CD4-positive, alpha-beta T cell treated with Interleukin-4 for 1 hour (primary cell): ENCODE measurements at places on chromosomes 1 and 21.

DNA sequence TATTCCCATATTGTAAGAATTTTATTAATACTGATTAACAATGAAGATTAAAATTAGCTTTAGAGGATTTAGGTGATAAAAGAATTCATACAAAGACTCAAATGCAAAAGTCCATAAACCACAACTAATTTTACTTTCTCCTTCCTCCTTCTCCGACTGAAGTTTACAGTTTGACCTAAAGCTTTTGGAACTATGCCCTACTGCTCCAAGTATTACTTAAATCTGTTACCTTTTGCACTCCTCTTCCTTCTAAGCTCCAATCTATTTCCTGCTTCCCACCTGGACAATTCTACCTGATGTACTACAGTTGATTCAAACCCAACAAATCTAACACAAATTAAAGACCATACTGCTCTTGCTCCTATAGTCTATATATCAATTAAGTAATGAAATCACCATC lies 36.3 kb downstream of the ANKRD13C start:
- DNase-seq: no peak

GRCh38 chr1:33319949-33320618 lies 814 bp downstream of the A3GALT2 start:
- no peak for DNase-seq

GRCh38 chr21:36550761-36551160 lies 70.8 kb upstream of the CLDN14 start:
- no peak for DNase-seq

DNA sequence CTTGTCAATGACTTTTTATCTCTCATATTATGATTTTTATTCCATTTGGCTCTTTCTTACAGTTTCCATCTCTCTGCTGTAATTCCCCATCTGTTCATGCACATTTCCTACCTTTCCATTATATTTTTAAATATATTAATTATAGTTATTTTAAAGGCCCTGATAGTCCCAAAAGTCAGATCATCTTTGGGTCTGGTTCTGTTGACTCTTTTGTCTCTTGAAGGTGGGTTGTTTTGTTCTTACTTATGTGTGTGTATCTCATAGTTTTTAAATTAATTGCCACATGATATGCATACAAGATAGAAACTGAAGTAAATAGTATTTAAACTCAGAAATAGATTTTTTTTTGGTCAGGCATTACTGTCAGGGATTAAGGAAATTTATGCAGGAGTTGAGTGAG lies 178.0 kb upstream of the AJAP1 start:
- DNase-seq: no peak

GRCh38 chr21:21200103-21200938 lies 202.1 kb downstream of the NCAM2 start:
- no peak for DNase-seq
